NCI-H526 treated with DMSO at 0.1 percent for 48 hours (cell line): ENCODE measurements at places on chromosomes 11 and 22.

GRCh38 chr11:110513259-110513801 lies 83.6 kb downstream of the FDX1 start:
- DNase-seq, result no peak

GRCh38 chr11:61498767-61499341 lies 9.7 kb upstream of the LRRC10B start:
- no peak for DNase-seq

- DNase-seq, result no peak
Measured at GRCh38 chr11:76215941-76216340, 9.6 kb upstream of the WNT11 start.

GRCh38 chr22:20011123-20011992 lies 5.3 kb downstream of the ARVCF start:
- DNase-seq, result no peak

GRCh38 chr11:57680552-57680874 lies 12.6 kb downstream of the ZDHHC5 start:
- DNase-seq, result no peak

DNA sequence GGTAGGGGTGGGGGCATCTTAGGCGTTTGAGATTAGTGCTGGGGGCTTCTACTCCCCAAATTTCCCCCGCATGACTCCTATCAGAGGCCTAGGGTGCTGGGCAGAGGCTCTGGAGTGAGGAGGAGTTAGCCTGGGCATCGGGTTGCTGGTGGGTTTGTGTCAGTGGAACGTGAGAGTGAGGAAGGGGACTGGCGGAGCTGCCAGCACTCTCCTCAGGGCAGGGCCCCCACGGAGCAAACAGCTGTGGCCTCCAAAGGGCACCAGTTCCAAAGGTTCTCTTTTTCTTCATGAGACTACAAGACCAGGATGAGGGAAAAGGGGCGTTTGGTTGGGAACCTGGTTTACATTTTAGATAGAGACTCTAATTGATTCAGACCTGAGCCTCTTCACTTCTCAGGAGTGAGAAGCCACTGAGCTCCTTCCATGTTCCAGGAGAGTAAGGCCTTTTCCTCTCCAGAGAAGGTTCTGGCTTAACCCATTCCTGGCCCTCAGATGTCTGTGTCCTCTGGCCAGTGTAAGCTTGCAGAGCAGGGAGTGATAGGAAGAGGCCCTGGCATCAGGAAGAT lies 35.6 kb upstream of the CDON start:
- DNase-seq, result no peak

DNA sequence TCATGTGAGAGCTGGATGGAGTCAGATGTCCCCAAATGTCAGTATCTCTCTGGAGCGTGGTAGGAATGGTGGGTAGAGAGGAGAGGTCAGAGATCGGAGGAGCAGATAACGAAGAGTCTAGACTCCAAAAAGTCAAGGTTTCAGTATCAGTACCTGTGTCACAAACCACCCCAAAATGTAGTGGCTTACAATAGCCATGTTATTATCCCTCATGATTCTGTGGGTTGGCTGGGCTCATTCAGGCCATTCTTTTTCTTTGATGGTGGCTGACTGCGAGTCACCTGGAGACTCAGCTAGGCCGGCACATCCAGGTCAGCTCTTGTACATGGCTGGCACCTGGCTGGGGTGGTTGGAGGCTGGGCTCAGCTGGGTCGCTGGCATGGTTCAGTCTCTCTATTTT lies 7.3 kb upstream of the SSTR3 start:
- DNase-seq, result no peak

GRCh38 chr22:45318558-45319323 lies 9.0 kb downstream of the FAM118A start:
- no peak for DNase-seq

- no peak for DNase-seq
Measured at GRCh38 chr11:112771851-112772250, 189.4 kb upstream of the NCAM1 start.

- DNase-seq, result no peak
Measured at GRCh38 chr11:73325036-73325981, 17.2 kb downstream of the ARHGEF17 start.

- DNase-seq, result no peak
Measured at GRCh38 chr11:28877340-28877739, 769.2 kb downstream of the METTL15 start.

DNA sequence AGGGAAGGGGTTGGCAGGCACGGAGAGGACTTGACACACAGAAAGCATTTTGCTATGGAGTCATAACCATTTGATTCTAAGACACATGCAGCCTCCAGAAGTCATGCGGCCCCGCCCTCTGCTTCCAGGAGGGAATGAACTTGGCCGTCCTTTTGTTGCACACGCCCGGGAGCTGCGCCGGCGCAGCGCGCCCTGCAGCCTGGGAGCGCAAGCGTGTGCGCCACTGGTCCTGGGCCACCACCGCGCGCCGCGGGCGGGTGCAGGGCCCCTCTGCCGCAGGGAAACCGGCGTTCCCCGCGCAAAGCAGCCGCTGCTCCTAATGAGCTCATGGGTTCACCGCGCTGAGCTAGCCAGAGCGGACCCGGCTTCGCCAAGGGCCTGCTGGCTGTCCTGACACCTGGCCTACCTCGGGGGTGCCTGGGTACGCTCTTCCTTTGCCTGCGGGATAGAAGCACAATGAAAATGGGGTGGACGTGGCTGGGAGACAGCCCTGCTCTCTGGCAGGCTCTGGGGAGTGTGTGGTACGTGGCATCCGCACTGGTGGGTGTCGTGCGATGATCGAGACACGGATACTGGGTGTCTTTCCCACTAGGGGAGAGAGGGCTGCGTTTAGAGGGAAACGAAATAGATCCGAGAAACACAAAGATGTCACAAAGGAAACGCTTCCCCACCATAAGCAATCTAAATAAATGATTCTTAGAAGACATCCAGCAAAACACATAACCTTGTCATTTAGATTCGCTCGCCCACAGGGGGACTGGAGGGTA lies 669 bp downstream of the MICAL3 start:
- DNase-seq, result peak; percentile 34

GRCh38 chr11:84645988-84646694 lies 981.0 kb downstream of the DLG2 start:
- peak; percentile 18 for DNase-seq

- no peak for DNase-seq
Measured at GRCh38 chr11:65436412-65437032, 13.9 kb downstream of the NEAT1 start.

- no peak for DNase-seq
Measured at GRCh38 chr11:96156379-96156722, 186.6 kb downstream of the MAML2 start.

GRCh38 chr22:49918911-49919881 lies 762 bp downstream of the CRELD2 start:
- DNase-seq, result no peak

- no peak for DNase-seq
Measured at GRCh38 chr22:11613898-11614755, 3913.9 kb upstream of the OR11H1 start.

DNA sequence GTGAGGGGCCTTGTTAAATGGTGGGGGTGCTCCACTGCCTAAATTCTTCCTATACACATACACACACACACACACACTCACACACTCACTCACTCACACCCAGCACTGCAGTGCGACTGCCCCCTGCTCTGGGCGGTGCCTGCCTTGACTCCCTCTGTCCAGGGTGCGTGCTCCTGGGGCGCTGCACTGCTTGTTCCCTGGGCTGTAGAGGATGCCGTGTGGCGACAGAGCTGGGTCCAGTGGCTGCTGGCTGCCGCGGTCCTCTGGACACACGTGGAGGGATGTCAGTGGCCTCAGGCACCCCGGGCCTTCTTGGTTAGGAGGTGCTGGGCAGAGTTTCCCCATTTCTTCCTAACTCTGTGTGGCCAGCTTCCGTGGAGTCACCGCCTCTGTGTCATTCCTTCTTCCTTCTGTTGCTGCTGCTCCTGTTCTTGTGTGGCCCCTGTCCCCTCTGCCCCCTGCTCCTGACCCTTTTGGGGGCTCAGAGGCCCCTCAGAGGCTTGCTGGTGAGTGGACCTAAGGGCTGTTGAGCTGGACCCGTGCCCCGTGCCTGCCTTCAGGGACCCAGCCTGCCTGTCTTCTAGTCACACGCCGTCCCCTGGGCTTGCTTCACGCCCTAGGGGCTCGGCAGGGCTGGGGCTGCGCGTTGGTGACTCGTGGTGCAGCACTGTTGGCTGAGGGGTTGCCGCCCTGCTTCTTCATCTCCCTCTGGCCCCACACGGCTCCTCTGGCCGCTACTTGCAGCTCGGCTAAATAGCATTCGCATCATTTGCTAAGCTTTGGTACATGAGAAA lies 147.0 kb downstream of the TBC1D22A start:
- no peak for DNase-seq

DNA sequence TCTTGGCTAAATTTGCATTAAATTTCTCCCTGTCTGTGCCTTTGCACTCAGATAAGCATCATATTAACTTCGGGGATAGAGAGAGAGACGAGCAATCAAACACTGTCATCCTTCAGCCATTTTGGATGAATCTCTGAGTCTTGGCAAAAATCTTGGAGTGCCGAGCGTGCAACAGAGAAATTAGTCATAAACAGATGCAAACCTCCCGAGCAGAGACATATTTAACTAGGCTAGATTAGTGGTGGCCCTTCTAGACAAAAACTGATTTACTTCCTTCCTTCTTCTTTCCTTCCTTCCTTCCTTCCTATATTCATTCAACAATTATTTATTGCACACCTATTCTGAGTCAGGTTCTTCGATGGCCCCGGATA lies 114.4 kb upstream of the BLID start:
- no peak for DNase-seq

DNA sequence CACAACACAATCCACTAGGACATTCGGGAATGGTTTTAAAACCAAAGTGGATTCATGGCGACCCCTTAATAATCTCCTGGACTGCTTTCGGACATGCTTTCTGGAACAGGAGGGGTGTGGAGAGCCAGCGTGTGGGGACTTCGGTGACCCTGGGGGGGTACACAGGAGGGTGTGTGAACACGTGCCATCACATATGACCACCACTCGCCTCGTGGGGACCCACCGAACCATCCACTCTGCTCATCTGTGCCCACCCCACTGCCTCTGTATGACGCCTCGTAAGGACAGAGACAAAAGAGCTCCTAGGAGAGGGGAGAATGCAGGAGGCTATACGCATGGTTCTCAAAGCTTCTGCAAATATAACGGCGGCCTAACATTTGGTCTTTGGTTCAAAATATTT lies 8.9 kb downstream of the LTO1 start:
- no peak for DNase-seq

DNA sequence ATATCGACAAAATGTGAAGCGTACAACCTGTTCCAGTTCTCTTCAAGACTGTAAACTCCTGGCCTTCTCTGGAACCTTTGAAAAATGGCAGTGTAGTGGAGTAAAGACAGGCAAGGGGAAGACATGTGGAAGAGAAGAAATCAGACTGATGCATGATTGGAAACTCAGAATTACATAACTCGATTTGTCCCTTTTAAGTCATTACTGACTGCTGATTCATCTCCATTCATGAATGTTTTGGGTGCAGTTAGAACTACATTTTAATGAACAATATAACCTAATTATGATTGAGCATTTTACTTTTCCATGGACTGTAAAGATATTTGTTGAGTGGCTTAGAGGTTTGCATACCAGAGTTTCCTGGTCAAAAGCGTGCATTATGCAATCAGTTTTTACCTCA lies 32.9 kb downstream of the FAT3 start:
- DNase-seq, result no peak

DNA sequence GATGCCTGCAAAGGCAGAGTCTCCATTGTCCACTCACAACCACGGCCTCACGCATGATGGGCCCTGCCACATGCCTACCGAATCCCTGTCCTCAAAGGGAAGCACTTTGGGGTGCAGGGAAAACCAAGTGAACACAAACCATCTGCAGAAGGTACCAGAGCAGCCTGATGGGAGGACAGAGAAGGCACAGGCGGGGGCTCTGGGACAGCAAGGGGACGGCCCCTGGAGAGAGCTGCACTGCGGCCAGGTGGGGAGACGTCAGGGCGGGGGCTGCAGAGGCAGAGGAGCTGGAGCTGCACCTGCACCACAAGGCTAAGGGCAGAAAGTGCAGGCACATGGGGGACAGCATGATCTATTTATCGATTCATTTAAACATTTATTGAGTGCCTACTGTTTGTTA lies 1056.0 kb downstream of the TBC1D22A start:
- DNase-seq, result no peak

DNA sequence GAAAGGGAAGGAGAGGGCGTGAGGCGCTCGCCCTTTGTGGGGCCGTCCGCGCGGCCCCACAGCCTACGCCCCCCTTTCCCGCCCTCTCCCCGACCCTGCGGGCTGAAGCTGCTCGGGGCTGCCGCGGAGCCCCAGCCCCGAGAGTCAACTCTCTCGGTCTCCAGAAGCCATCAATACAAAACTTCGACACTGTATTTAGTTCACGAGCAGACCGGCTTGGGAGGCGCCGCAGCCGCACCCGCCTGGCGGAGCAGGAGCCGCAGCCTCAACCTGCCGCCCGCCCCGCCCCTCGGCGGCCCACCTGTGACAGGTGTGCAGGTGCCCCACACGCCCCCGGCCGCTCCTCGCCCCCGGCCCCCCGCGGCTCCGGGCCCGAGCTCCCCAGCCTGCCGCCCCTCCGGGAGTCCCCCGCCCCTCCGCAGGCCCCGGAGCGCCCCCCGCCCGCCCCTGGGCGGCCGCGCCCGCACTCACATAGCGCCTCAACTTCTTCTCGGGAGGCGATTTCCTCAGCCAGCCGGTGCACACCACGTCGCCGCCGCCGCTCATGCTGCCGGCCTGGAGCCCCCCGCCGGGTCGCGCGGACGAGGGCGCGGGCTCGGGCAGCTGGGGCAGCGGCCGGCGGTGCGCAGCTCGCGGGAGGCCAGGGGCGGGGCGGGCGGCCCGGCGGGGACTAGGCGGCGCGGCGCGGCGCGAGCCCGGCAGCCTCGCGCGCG lies at the start of gene GAB2:
GAB2 (minus strand) TSS at position 646 of the 713 bp plus-strand sequence; CDS start at position 546, 100 bp downstream.
- DNase-seq, result peak; percentile 72

- no peak for DNase-seq
Measured at GRCh38 chr11:67387069-67387468, 4.7 kb upstream of the RAD9A start.

- no peak for DNase-seq
Measured at GRCh38 chr22:49141761-49142160, 685.9 kb downstream of the BRD1 start.

GRCh38 chr22:30705710-30706651 lies 11.3 kb downstream of the OSBP2 start:
- DNase-seq, result no peak

DNA sequence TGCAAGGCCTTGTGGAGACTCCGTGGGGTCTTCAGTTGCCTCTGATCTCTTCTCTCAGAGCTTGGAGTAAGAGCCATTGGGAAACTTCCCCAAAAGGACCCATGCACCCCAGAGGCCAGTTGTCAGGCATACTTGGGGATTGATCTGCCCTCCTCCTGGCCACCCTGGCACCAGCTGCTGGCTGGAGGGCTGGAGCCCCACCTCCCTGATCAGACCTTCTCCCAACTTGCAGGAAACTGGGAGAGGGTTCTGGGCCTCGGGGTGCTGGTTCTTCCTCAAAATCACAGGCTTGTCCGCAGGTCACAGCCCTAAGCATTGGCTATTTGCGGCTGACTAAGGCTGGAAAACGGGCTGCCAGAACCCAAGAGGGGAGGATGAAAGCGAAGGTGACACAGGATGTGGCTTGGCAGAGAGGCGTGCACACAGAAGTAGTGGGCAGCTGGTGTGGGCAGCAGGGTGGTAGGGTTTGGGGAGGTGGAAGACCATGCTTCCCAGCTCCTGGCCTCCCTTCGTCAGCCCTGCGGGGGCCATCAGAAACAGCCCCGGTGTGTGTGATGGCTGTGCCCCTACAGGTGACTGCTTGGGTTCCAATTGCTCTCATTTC lies 1.3 kb upstream of the DGKZ start:
- DNase-seq, result no peak
